ENCODE measurements at places on chromosomes 5 and 9. TPM values are rescaled to one million over a fixed set of nuclear protein-coding genes. Genes with fewer than 3 reads are reported as not detected.

Gene XPA
- 15.1 TPM for total RNA-seq

Gene PPP3R2
- total RNA-seq: not detected

Gene PCAT7
- 9.9 TPM for total RNA-seq

Gene AIF1L
- 30.1 TPM for total RNA-seq

Gene PDCD1LG2
- total RNA-seq: 0.82 TPM

Data from A375 (cell line).